ENCODE measurements at places on chromosomes 12 and 14. TPM values are rescaled to one million over a fixed set of nuclear protein-coding genes. Genes with fewer than 3 reads are reported as not detected.

KLHDC2 gene
- total RNA-seq, result 39.7 TPM

DNA sequence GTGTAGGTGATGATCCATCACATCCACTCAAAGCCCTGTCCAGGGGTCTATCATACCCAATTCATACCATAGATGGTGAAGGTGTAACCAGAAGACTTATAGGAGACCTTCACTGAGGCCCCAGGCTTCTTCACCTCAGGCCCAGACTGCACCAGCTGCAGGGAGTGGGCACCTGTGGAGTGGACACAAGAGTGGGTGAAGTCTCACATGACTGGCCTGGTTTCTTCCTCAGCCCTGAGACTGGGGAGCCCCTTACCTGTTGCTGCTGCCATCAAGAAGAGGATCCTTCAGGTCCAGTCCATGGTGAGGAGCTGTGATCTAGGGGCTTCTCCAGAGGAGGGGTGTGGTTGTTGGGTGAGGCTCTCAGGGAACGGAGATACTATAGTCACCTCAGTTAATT is 851.0 kb downstream of the TMEM121 start:
- H3K36me3 ChIP-seq, result peaks cover 11% of the 10 kb centered on the region
- DNase-seq, result no peak
- H3K27me3 ChIP-seq, result no peaks in the 10 kb centered on the region
- H3K27ac ChIP-seq, result no peak overlapping the region
- no peak overlapping the region for H3K4me3 ChIP-seq

GRCh38 chr12:130835436-130835835 is 3.6 kb downstream of the STX2 start:
- H3K27me3 ChIP-seq, result peaks cover 4% of the 10 kb centered on the region
- H3K36me3 ChIP-seq, result peaks cover 6% of the 10 kb centered on the region
- no peak for DNase-seq
- no peak overlapping the region for H3K4me3 ChIP-seq

C12orf54 gene
- total RNA-seq, result not detected

DNA sequence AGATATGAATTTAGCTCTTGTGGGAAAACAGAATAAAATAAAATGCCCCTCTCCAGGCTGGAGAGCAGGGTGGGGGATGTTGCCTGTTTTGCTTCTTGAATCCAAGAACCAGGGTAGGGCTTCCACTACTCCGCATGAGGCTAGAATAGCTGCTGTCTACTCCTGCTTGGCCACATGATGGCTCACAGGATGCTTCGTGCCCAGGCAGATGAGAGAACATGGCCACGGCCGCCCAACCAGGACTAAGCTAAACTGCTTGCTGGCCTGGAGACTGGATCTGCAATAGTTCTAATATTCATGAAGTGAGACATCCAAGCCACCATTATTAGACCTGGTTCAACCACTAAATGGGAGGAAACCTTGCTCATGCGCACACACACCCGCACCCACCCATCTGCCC is 122.2 kb upstream of the METAP2 start:
- no peak overlapping the region for H3K4me3 ChIP-seq
- H3K36me3 ChIP-seq, result no peaks in the 10 kb centered on the region
- peaks cover 4% of the 10 kb centered on the region for H3K27me3 ChIP-seq
- H3K4me1 ChIP-seq, result no peaks in the 10 kb centered on the region
- no peak for DNase-seq

DNA sequence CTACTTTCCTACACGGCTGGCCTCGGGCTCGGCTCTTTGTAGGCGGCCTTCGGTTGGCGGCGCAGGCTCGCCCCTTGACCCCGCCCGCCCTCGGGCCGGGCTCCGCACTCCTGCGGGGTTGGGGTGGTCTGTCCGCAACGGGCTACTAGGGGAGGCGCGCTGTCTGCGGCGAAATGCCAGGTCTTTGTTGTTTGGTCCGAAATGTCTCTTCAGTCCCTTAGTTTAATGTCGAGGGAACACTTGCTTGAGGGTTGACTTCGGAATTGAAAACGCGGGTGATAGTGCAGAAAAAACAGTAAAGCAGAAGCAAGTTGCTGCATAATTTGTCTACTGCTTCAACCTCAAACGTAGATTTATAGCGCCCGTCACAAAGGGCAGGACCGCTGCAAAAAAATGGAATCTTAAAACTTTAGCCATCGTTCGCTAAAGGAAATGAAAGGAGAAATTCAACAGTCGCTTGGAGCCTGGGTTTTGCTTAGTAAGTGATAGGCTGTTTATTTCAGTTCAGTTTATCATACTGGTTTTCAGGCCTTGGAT is 390 bp downstream of the JKAMP start:
- H3K36me3 ChIP-seq, result peaks cover 8% of the 10 kb centered on the region
- peak overlapping the region; percentile 97 for H3K4me3 ChIP-seq
- peak overlapping the region; percentile 96 for H3K27ac ChIP-seq
- DNase-seq, result no peak
- peaks cover 24% of the 10 kb centered on the region for H3K4me1 ChIP-seq

OTOGL gene
- 0.31 TPM for total RNA-seq

GRCh38 chr12:5439371-5439771 is 7.5 kb downstream of the NTF3 start:
- H3K4me3 ChIP-seq, result no peak overlapping the region
- no peak for DNase-seq

PTCSC3 gene
- not detected for total RNA-seq

DNA sequence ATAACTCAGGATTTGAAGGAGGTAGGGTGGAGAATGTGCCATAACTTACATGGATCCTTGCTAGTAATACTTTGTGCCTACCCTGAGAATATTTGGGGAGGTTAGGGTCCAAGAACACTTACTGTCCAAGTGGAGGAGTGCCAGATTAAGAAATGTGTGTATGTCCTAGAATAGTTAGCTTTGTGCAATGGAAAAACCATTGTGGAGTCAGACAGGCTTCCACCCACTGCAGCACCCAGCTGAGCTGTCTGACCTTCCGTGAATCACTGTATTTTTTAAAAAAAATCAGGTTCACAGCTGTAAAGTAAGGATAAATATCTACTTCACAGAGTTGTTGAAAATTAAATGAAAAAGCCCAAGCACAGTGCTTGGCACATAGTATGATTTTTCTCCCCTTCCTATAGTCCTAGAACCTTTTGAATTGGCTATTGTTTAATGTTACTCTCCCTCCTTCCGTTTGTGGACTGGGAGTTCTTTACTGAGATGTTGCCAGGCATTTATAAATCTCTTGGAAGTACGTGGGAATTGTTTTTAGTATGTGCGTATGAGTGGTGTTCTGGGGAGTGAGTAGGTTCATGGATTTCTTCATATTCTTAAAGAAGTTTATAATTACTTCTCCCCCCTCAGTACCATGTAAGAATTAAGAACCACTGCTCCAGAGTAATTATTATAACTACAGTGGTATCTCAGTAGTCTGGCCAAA is 9.2 kb downstream of the RAB21 start:
- H3K27ac ChIP-seq, result no peak overlapping the region
- no peak overlapping the region for H3K4me3 ChIP-seq
- H3K27me3 ChIP-seq, result no peaks in the 10 kb centered on the region
- peaks cover 4% of the 10 kb centered on the region for H3K36me3 ChIP-seq
- DNase-seq, result no peak
- peaks cover 6% of the 10 kb centered on the region for H3K4me1 ChIP-seq

DNA sequence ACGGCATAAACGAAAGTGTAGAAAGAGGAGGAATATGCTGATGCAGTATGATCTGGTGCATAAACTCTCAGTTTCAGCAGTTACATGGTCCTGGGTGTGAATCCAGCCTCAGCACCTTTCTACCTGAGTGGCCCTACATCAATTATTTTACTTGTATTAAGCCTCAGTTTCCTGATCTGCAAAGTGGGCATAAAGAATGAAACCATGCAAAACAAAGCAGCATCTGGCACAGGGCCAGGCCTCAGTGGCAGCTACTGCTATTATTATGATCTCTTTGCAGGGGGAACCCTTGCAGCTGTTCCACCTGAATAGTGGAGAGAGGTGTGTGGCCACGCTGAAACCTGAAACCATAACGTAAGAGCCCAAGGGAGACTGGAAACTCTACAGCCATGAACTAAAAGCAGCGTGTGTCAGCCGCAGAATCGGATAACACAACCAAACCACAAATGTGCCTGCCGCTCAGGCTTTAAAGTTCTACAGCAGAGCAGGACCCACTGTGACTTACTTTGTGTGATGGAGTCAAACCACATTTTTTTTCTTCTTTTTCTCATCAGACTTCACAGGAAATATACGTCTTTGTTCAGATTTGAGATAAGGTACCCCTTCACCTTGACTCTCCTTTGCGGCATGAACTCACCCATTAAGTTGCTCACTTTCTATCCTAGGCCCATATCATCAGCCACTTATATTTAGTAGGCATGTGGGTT is 29.2 kb upstream of the FOS start:
- H3K27me3 ChIP-seq, result peaks cover 8% of the 10 kb centered on the region
- peaks cover 17% of the 10 kb centered on the region for H3K4me1 ChIP-seq
- H3K27ac ChIP-seq, result no peak overlapping the region
- no peak for DNase-seq

NANOG gene
- 4.5 TPM for total RNA-seq

GRCh38 chr12:108048686-108049085 is 80.4 kb upstream of the WSCD2 start:
- peaks cover 13% of the 10 kb centered on the region for H3K4me1 ChIP-seq
- no peaks in the 10 kb centered on the region for H3K36me3 ChIP-seq
- peaks cover 3% of the 10 kb centered on the region for H3K27me3 ChIP-seq
- H3K27ac ChIP-seq, result no peak overlapping the region
- DNase-seq, result no peak
- H3K4me3 ChIP-seq, result no peak overlapping the region

ALDH2 gene
- total RNA-seq, result 98.5 TPM

- peaks cover 18% of the 10 kb centered on the region for H3K27me3 ChIP-seq
These were observed 28.8 kb downstream of the CLSTN3 start for GRCh38 chr12:7158781-7159609.

KRT3 gene
- total RNA-seq, result not detected

- H3K4me1 ChIP-seq, result peaks cover 3% of the 10 kb centered on the region
- no peak overlapping the region for H3K4me3 ChIP-seq
- no peak overlapping the region for H3K27ac ChIP-seq
- no peak for DNase-seq
- no peaks in the 10 kb centered on the region for H3K36me3 ChIP-seq
These were observed 30.2 kb downstream of the BDKRB1 start for GRCh38 chr14:96286251-96286650.

DNA sequence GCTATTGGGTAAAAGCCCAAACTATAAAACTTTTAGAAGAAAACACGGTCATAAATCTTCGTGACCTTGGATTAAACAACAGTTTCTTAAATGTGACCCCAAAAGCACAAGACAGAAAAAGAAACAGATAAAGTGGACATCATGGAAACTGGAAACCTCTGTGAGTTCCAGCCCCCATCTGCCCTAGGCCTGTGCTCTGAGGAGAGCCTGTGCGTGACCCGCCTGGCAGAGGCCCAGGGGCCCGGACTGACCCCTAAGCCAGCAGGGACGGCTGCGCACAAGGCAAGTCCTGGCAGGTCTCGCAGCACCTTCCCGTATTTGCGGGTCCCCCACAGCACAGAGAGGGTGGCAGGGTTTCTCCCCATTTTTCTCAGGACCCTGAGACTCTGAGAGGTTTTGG is 76.0 kb downstream of the CHGA start:
- peaks cover 2% of the 10 kb centered on the region for H3K4me1 ChIP-seq
- H3K4me3 ChIP-seq, result no peak overlapping the region
- no peak overlapping the region for H3K27ac ChIP-seq
- H3K36me3 ChIP-seq, result no peaks in the 10 kb centered on the region
- no peak for DNase-seq

- peaks cover 15% of the 10 kb centered on the region for H3K4me1 ChIP-seq
- H3K4me3 ChIP-seq, result no peak overlapping the region
- H3K27ac ChIP-seq, result no peak overlapping the region
- H3K36me3 ChIP-seq, result peaks cover 43% of the 10 kb centered on the region
- peaks cover 8% of the 10 kb centered on the region for H3K27me3 ChIP-seq
These were observed 21.4 kb downstream of the AGAP2 start for GRCh38 chr12:57717131-57717530.

KRT75 gene
- total RNA-seq, result not detected

- H3K4me3 ChIP-seq, result no peak overlapping the region
- no peak overlapping the region for H3K27ac ChIP-seq
- H3K27me3 ChIP-seq, result no peaks in the 10 kb centered on the region
- peaks cover 11% of the 10 kb centered on the region for H3K36me3 ChIP-seq
These were observed 10.2 kb downstream of the ARHGAP5 start for GRCh38 chr14:32087173-32087861.

- DNase-seq, result no peak
- no peak overlapping the region for H3K27ac ChIP-seq
- H3K4me1 ChIP-seq, result peaks cover 4% of the 10 kb centered on the region
These were observed 108.5 kb downstream of the SCARB1 start for GRCh38 chr12:124754949-124755800.

- peaks cover 9% of the 10 kb centered on the region for H3K27me3 ChIP-seq
- H3K36me3 ChIP-seq, result peaks cover 24% of the 10 kb centered on the region
- no peak overlapping the region for H3K4me3 ChIP-seq
- DNase-seq, result no peak
These were observed 20.3 kb downstream of the PPM1H start for GRCh38 chr12:62914443-62915203.

DNA sequence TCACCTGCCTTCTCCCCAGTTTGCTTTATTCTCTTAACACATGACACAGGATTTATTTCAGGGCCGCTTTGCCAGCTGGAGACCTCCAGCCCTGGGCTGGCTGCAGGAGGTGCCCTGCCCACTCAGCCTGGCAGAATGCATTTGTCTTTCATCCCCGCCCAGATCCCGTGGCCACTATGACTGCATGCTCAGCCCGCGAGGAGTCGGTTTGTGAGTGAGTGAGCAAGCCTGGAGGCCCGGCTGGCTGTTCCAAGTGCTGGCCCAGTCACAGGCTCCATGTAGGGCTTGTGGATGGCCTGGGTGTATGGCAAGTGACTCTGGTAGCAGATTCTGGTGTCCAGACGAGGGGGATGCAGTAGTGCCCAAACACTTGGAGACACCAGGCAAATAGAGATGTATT is 2.1 kb downstream of the TDP1 start:
- H3K4me3 ChIP-seq, result no peak overlapping the region
- peaks cover 28% of the 10 kb centered on the region for H3K36me3 ChIP-seq
- DNase-seq, result no peak

BMP4 gene
- total RNA-seq, result 101 TPM

DNA sequence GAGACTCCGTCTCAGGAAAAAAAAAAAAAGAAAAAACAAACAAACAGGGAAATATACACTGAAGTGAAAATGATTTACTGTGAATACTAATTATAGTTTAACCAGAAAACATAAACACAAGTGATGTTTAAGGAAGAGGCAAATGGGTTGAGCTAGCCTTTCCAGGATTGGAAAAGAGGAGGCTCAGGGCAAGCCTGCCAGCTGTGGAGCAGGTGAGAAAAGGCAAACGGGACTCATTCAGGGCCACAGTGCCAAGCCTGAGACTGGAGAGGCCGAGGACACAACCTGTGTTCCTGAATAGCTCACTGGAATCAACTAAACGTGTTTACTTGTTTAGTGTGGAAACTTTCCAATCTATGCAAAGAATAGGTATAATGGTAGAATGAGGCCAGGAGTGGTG is 35.7 kb upstream of the MAPKAPK5 start:
- H3K27me3 ChIP-seq, result peaks cover 3% of the 10 kb centered on the region
- H3K27ac ChIP-seq, result no peak overlapping the region
- peaks cover 13% of the 10 kb centered on the region for H3K36me3 ChIP-seq
- no peaks in the 10 kb centered on the region for H3K4me1 ChIP-seq
